ENCODE measurements at places on chromosomes 1 and 21.

- DNase-seq = peak; percentile 42
Observed at GRCh38 chr1:47227341-47228232, 4.4 kb downstream of the TAL1 start.

GRCh38 chr1:224901087-224901810, 28.2 kb upstream of the DNAH14 start:
- no peak for DNase-seq

GRCh38 chr1:232627645-232628334, 2.1 kb downstream of the SIPA1L2 start:
- DNase-seq = no peak

GRCh38 chr1:55826381-55827080, 611.4 kb upstream of the USP24 start:
- no peak for DNase-seq

GRCh38 chr1:98034505-98034904, 113.7 kb upstream of the DPYD start:
- DNase-seq = no peak

DNA sequence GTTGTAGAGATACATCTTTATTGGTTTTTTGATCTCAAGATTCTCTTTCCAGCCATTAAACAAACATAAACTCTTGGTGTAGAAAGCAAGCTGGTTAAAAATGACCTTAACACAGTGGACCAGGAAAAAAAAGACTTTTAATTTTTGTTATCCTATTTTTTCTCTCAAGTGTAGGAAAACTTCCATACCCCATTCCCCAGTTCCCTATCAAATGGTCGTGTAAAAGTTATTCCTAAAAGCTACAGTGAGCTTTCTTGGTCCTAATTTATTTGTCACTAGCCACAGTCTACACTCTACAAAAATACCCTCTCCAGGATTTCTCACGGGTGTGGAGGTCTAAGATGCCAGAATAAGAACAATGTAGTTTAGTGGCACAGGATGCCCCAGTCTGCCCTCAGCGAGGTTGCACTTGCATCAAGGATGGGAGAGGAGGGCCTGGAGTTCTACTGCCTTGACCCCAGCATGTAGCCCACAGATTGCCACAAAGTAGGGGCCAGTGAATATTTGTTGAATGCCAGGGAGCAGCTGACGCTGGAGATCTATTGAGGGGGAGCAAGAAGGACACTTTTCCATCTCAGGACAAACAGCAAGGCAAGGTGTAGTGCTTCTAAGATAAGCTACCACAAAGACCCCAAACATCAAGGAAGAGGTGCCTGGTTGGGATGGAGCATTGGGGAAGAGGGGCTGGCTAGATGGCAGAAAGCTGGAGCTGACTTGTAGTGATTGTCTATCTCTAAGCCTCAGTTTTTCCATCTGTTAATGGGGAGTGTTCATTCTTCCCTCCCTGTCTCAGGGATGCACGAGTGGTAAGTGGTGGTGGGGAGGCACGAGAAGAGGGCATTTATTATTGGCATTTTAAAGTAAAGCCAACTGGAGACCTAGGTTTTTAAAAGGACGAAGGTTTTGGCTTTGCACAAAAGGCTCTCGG, 1.8 kb downstream of the MYCL start:
- no peak for DNase-seq

DNA sequence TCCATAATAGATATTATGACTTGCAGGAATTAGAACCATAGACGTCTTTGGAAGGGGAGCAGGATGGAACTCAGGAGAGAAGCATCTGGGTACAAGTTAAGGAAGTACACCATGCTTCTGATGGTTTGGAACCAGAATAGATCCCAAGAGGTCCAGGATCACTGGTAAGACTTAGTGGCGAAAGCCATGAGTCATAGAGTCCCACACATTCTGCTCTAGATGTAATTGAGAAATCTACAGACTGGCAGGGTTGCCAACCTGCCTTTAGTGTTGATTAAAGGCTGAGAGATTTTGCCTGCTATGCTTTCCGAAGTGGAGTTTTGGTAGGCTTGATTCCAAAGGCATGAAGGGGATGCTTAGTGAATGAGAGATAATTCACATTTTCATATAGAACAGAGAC, 57.1 kb upstream of the C1orf87 start:
- no peak for DNase-seq

- DNase-seq = no peak
Observed at GRCh38 chr1:14117700-14118099, 417.7 kb downstream of the PRDM2 start.

DNA sequence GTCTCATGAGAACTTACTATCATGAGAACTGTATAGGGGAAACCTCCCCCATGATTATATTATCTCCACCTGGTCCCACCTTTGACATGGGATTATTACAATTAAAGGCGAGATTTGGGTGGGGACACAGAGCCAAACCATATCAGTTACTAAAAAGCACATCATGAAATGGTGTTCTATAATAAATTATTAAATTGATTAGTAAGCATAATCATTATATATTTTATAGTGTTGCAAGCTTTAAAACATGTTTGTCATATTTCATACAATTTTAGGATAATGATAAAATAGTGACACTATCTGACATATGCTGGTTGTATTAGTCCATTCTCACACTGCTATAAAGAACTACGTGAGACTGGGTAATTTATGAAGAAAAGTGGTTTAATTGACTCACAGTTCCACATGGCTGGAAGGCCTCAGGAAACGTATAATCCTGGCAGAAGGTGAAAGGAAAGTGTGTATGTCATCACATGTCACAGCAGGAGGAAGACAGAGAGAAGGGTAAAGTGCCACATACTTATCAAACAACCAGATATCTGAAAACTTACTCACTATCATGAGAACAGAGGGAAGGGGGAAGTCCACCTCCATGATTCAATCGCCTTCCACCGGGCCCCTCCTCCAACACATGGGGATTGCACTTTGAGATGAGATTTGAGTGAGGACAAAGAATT, 539.2 kb upstream of the OLFM3 start:
- no peak for DNase-seq

DNA sequence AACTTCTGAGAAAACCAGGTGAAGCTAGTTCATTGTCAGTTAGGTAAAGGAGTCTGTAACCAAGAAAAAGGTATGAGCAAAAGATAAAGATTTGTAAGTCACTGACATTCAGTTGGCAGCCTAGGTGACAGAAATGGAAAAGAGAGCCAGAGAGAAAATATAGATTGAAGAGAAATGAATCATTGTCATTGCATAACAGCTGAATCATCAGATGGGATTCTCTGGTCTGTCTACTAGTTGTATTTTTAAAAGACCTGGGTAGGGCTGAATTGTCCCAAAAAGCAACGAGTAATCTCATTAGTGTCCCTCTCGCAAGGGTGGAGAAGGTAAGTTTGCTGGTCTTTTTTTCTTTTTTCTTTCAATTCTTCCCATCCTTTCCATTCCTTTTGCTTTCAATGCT, 36.6 kb downstream of the PTGS2 start:
- no peak for DNase-seq

DNA sequence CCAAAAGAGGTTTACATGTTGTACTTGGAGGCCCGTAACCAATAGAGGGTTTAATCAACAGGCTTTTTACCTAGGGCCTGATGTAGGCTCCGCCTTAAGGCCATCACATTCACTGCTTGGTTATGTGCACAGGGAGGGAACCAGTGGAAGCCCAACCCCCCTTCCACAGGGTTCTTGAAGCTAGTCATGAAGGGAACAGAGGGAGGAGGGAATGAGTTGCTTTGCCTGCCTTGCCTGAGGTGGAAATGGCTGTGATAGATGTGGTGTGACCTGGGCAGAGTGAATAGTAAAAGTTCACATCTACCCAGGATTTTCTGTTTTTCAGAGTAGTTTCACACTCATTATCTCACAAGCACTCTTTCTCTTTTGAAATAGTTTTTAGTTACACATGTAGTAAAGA, 215.1 kb downstream of the ST6GALNAC3 start:
- no peak for DNase-seq

DNA sequence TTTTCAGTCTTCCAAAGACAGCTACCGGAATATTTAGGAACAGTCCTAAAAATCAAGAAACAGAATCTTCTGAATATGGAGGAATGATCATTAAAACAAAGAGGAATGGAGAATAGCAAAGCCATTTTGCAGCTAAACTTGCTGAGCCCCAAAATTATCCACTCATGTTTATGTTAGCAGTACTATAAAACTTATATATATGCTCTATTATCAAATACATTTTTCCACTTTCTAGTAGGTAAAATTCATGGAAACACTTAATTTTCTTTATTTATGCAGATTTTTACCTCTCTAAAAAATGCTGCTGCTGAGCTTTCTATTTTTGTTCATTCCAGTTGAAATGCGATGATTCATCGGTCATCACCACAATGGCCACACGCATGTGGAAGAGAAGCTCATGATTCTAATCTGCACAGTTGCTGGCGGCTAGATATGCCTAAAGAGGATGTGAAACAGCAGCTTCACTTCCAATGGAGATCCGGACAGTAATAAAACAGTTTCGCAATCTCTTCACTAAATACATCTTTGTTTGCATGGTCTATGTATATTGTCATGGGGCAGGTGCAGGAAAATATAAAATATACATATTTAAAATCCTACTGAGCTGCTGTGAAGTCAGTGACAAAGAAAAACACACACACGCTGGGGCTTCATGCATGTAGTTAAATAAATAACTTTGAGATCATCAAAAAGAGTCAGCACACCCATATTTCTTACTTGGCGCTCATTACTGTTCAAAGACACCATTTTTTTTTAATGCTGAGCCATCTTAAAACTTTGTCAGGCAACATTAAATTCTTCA, 292.2 kb downstream of the SMYD3 start:
- no peak for DNase-seq

DNA sequence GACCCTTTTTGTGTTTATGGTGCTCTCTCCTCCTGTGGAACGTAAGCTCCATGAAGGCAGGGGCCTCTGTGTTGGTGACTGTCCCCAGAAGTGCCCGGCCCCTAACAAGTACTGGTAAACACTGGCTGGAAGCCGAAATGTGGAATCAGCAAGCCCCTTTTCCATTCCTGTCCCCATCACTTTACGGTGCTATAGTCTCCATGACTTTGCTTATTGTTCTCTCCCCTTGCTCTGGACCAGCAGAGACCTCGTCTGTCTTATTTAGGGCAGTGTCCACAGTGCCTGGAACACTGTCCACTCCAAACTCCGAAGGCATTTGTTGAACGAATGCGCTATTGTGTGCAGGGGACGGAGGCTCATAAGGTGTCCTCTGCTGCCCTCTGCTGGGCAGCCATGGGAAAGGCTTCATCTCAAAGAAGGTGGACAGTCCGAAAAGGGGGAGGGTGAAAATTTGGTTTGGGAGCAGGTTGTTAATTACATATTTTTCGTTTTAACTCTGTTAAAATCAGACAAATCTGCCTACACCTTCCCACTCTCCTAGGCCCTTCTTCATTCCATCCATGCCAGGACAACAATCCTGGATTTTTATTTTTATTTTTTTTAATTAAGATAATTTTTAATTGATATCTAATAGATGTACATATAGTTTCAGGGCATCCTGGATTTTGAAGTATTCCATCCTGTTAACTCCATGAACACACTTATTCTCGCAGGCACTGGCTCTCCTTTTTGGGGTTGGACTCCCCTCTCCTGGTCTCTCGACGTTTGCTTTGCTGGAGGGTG, 115.6 kb downstream of the PGBD5 start:
- peak; percentile 79 for DNase-seq

DNA sequence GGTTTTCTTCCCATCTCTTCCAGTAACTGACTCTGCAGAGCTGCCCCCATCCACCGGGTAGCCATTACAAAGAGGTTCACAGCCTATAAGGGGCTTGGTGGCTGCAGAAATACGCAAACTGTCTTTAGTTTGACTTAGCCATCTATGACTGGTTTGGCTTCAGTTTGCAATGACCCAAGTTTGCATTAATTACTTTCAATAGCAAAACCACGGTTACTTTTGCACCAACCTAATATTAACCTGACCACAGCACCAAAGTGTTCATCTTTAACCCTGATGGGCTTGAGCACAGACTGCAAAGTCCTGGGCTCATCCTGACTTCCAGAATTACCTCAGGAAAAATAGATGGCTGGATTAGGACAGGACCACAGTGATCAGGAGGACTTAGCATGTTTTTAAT, 2.2 kb upstream of the HAO2 start:
- no peak for DNase-seq

DNA sequence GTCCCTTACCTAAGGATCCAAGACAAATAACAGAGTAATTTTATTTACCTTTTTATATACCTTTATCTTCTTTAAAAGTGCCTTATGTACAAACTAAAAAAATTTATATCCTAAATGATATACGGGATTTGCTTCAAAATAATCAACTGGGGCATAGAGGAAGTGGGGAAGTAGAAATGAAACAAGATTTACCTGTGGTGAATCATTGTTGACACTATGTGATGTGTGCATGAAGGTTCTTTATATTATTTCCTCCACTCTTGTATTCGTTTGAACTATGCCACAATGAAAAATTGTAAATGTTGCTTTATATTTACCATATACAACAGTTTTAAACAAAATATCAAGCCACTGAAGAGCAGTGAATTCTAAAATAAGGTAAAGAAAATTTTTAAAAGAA, 13.0 kb downstream of the RGS7 start:
- DNase-seq = no peak

DNA sequence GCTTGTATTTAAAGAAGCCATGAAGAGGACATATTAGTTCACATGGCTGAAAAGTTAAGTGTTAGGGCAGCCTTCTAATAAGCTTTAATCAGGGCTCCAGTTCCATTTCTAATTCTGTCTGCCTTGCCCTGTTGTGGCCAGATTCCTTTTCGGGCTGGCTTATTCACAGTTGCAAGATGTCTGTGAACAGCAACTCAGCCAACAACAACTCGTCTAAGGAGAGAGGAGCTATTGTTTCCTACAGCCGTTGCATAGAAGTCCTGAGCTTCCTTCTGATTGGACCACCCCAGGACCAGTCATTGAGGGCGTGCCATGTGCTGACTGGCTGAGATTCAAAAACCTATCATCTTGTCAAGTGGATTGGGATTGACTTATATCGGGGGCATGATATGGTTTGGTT, 18.6 kb upstream of the COQ8A start:
- DNase-seq = no peak

DNA sequence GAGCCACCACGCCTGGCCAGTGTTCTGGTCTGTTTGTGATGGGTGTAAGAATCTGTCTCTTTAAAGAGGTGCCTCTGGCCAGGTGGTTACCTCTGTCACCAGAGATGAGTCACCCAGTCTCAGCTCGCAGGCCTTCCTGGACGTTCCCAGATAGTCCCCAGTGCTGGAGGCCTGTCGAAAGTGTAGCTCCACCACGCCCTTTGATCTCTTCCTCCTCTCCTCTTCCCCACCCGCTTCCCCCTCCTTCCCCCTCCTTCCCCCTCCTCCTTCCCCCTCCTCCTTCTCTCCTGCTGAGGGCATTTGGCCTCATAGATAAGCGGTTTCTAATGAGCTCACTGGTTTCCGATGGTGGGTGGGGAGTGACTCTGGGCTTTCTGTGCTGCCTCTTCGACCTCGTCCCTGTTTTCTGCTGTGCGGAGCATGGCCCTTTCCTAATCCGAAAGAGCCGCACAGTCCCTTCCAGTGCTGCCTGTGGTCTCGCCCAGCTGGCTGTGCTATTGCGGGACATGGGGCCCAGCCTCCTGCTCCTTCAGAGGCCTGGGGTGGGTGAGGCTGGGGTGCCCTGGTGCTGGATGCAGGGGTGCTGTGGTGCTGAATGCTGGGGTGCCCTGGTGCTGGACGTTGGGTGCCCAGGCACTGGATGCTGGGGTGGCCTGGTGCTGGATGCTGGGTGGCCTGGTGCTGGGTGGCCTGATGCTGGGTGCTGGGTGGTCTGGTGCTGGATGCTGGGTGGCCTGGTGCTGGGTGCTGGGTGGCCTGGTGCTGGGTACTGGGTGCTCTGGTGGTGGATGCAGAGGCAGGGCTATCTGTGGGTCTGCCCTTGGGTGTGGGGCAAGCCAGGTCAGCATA, 19.2 kb downstream of the AGPAT3 start:
- peak; percentile 55 for DNase-seq
